ENCODE measurements at places on chromosomes 5 and 9.

GRCh38 chr9:123723135-123723875 lies 206.6 kb downstream of the DENND1A start:
- no peak for DNase-seq

GRCh38 chr5:172071309-172071875 lies 65.0 kb upstream of the FBXW11 start:
- no peak for DNase-seq

- DNase-seq: no peak
These were observed 641.5 kb upstream of the CDH10 start for GRCh38 chr5:25286319-25286718.

- no peak for DNase-seq
These were observed 134.0 kb downstream of the GCNT1 start for GRCh38 chr9:76592974-76593347.

Data from Kasumi-1 (cell line).